Stimulated activated CD4-positive, alpha-beta T cell treated with anti-CD3 and anti-CD28 coated beads, Interleukin-1b, Interleukin-23, amount 100 ng/mL, for 1 hour (primary cell): ENCODE measurements at places on chromosomes 1 and 21.

DNA sequence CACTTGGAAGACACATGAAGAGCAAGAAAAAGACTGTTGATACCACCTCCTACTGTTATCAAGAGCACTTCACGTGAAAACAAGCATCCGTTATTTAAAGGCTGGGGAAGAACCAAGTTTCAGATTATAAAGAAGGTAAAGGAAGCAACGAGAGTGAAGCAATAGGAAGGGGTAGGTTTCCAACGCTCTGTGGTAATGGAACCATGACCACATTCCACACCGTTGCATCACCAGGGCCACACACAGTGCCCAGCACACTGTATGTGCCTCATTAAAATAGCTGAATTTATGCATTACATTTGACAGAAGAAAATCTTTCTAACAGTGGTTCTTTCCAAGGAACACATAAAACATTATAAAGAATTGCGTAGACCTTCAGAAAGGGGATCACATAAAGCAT is 435.8 kb downstream of the MRPL39 start:
- no peak for DNase-seq

GRCh38 chr21:43639470-43640353 is 19.6 kb downstream of the HSF2BP start:
- DNase-seq = no peak

- no peak for DNase-seq
Observed at GRCh38 chr21:40835184-40835694, 11.7 kb downstream of the DSCAM start.

DNA sequence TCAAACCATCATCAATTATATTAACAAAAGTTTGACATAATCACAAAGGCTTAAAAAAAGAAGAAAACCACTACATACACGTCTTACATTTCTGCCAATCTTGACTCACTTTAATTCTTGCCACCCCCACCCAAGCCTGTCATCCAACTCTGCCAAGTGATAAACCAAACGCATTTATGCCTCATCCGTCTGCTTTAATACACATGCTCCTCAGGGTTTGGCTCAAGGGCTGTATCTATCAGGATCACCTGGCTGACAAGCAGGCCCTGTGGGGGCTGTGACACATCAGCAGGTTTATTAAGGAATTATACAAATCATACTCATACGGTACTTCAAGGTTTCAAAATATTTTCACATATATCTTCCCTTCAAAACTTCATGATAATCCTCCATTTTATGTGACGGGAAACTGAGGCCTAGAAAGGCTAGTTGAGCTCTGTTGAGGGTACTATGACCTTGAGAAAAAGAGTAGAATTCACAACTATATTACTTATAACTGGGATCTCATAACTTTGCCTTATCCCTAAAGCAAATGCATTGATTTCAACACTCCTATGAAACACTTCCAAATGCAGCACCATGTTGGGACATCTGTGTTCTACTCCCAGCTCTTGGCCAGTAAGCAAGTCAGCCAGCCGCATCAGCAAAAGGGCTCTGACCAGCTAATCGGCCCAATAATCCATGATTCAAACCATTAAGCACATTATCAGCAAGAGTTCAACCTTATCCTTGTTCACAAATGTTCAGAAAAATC is 8.7 kb downstream of the SORT1 start:
- DNase-seq = no peak
